ENCODE measurements at places on chromosomes 4 and X. TPM values are rescaled to one million over a fixed set of nuclear protein-coding genes. Genes with fewer than 3 reads are reported as not detected.

SEC31A gene
- total RNA-seq = 266 TPM

CMC4 gene
- total RNA-seq = 7.0 TPM

HMGB3 gene
- total RNA-seq = 12.1 TPM

CORIN gene
- under 0.01 TPM for total RNA-seq

SYP gene
- total RNA-seq = 0.37 TPM

SLIT2 gene
- 29.1 TPM for total RNA-seq

ODAPH gene
- total RNA-seq = not detected

GRPR gene
- total RNA-seq = not detected
